ENCODE measurements at places on chromosomes 1 and 21. TPM values are rescaled to one million over a fixed set of nuclear protein-coding genes. Genes with fewer than 3 reads are reported as not detected.

DNA sequence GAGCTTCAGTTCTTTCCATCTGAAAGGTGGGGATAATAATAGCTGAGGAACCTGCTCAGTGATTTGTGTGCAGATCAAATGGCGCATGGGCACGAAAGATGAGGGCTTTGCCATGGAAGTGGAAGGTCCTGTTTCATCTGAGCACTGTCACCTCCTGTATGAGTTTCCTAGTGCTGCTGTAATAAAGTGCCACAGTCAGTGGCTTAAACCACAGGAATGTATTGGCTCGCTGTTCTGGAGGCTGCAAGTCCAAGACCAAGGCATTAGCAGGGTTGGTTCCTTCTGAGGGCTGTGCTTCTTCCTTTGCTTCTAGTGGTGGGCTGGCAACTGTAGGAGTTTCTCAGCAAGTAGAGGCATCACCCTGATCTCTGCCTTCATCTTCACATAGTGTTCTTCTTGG, 51.1 kb upstream of the RBM15 start:
- no peak for DNase-seq

DNA sequence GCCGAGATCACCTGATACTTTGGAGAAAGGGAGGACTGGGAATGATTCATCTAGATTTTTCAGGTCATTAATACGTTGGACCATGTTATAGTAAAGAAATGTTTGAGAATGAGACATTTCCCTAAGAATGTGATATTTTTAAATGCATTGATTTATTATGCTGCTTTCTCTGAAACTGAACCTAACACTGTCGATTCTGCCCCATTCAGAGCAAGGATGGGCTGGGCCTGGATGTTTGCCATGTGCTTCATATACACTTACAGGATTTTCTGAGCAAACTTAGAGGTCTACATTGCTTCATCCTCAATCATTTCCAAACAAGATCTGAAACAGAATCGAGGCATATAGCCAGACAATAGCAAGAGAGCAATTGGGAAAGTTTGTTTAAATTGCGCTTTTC, 183.3 kb downstream of the CRB1 start:
- no peak for DNase-seq

MNDA gene
- not detected for total RNA-seq

CRNN gene
- total RNA-seq: not detected

DNA sequence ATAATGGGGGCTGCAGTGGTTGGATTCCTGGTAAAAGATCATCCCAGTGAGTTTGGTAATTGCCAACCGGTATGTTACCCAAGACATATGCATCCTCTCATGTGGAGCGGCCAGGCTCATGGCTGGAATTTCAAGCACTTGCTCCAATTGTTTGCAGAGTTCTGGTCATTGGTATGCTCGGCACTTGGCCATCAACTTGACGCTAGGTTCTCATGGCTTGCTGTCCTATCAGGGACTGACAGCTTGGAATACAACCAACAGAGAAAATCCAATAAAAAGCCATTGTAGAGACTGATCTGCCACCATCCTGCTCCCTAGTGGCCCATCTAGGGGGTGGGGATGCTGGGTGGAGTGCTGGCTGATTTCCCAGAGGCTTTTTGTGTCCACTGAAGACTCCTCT, 120.9 kb downstream of the EDEM3 start:
- no peak for DNase-seq

TMEM35B gene
- 27.6 TPM for total RNA-seq

DNA sequence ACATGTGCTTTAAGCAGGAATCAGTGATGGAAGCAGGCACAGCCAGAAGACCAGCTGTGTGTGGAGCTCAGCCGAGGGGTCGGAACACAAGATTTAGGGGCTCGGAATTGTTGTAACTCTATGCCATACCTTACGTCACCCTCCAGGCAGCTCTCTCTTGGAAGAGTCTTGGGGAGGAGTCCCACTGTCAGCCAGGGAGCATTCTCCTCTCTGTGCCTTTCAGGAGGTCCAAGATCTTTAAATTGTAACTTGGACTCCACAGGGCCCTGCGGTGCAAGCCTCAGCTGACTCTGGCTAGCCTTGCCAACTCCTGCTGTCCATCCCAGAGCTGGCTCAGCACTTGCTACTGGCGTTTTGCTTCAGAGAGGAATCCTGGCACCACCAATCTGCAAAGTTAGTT, 26.4 kb upstream of the ROR1 start:
- no peak for DNase-seq

ATP1A1 gene
- total RNA-seq: 457 TPM

DNA sequence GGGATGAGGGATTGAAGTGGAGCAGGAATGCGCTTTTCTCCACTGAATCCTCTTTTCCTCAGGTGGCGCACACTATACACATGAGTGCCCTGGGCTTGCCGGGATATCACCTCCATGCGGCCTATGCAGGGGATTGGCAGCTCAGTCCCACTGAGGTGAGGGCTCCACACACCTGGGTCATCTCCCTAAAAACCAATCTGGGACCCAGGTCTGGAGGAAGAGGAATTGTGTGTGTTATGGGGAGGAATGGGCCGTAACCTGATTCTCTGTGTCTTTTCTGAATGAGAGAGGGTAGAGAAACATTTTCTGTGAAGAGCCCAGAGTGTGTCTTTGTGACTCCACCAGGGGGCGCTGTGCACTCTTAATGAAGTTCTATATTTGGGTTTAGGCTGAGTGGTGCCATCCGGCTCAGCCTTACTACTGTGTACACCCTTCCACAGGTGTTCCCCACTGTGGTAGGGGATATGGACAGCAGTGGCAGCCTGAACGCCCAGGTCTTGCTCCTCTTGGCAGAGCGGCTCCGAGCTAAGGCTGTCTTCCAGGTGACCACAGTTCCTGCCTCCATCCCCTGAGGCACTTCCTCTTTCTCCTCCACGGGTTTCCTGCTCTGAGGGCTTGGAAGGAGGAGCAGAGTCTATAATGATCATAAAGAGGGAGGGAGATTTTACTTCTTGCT, 1.5 kb downstream of the TOMM40L start:
- peak; percentile 89 for DNase-seq

- no peak for DNase-seq
These were observed 35.7 kb downstream of the ETS2 start for GRCh38 chr21:38841472-38841871.

DNA sequence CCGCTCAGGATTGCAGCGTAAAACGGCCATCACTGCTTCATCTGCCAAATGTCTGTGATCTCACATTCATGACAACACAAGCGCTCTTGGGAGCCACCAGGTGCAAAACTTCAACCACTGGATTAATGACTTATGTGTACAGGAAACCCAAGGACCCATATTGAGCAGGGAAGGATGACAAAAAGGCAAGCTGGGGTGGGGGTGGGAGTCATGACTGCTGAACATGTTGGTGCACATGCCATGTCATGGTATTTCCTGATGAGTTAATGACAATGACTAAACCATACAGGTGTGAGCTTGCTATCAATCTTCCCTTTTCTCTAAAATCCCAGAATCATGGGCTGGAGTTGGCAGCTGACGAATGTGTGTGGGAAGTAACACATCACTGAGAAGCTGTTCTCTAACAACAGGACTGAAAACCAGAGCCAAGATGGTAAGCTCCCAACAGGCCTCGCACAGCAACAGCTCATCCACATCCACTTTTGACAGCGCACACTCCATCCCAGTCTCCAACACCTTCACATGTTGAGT, 3.1 kb upstream of the SH2D5 start:
- no peak for DNase-seq

DNA sequence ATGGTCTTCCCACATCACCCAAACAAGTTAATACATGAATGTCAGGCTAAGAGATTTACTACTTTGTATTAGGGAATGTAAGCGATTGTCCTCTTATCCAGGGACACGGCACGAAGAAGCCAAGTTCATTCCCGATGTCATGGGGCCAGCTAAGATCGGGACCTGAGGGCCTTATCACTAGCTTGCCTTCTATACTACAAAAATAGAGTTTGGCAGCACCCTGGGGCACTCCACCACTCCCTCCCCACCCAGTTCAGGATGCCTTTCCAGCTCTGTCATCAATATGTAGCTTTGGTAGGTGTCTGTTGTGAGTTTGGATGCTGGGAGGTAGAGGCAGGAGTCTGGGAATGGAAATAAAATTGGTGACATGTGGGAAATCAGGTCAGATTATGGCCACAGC, 197.5 kb downstream of the ATG4C start:
- DNase-seq: no peak

DNA sequence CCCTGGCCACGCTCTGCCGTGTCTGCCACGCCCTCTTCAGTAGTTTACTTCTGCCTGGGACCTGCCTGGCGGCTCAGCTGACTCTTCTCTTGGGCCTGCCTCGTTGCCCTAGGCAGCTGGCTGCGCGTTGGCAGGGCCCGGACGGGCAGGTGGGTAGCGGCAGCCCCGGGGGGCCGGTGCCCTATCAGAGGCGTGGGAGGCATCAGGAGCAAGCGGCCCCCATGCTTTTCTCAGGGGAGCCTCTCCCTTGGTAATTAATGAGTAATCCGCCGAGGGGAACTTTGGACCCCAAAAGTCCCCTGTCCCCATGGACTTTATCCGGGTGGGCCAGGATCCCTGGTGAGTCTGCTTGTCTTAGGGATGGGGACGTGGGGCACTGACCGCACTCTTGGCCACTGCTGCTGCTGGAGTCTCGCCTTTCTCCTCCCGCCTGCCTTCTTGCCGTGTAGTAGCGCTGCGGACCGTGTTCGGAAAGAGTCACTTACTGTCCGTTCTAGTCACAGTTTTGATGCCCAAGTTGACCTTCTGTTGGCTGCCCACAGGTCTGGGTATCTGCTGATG, 22.7 kb downstream of the SKI start:
- peak; percentile 29 for DNase-seq

GRCh38 chr1:187877220-187877619, 1048.5 kb downstream of the PLA2G4A start:
- no peak for DNase-seq

LPAR3 gene
- 14.0 TPM for total RNA-seq

DNA sequence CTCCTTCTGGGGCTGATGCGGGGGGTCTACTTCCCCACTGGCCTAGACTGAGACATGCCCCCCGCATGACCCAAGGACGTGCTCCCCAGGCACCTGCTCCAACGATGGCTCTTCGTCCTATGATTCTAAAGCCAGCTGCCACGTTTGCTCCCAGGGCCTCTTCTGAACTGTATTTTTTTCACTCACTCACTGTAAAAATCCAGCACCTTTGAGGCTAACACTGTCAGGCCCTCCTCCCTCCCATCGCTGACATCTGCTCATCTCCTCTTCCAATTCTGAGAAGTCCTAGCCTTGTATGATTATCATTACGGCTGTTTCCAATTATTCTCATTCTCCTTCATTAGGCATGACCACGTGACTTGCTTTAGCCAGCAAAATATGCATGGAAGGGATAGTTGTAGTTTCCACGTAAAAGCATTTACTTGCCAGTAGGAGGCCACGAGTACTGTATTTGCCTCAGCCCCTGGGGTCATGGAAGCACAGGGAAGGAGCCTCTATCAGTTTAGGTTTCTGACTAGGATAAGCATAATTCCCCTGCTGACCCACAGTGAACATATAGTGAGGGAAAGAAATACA, 19.1 kb upstream of the EDN2 start:
- DNase-seq: no peak

DNA sequence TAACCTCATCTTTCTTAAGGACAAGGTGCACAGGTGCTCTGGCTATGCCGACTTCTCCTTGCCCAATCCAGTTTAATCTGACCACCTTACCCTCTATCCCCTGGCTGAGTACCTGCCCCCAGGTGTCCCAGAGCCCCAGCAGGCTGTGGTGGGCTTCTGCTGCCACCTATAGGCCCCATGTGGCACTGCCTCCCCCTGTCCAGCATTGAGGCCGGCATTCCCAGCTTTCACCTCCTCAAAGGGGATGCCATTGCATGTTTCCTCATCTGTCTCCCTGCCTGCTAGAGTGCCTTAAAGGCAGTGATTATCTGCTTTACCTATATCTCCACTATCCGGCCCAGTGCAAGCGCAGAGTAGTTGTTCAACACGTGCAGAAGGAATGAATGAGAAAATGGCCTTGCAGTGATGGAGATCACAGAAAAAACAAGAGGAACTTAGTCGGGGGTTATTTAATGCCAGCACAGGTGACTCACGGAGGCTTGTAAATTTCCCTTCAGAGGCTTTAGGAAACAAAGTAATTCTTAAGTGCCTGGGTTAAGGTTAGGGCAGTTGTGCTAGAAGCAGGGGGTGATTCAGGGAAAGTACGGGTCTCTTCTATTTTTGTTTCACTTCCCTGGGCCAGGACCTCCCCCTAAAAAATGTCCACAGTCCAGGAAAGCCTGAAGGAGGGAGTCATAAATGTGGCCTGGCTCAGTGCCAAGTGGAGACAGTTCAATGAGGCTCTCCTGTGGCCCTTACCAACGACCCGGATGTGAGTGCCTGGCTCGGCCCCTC, 131.8 kb upstream of the NGF start:
- peak; percentile 75 for DNase-seq

GRCh38 chr1:75600781-75601180, 10.1 kb downstream of the SLC44A5 start:
- DNase-seq: no peak

Data from Calu3 (cell line).